ENCODE measurements at places on chromosomes 3 and 15.

- no peak for DNase-seq
Observed at GRCh38 chr15:35168464-35168863, 83.4 kb upstream of the NANOGP8 start.

DNA sequence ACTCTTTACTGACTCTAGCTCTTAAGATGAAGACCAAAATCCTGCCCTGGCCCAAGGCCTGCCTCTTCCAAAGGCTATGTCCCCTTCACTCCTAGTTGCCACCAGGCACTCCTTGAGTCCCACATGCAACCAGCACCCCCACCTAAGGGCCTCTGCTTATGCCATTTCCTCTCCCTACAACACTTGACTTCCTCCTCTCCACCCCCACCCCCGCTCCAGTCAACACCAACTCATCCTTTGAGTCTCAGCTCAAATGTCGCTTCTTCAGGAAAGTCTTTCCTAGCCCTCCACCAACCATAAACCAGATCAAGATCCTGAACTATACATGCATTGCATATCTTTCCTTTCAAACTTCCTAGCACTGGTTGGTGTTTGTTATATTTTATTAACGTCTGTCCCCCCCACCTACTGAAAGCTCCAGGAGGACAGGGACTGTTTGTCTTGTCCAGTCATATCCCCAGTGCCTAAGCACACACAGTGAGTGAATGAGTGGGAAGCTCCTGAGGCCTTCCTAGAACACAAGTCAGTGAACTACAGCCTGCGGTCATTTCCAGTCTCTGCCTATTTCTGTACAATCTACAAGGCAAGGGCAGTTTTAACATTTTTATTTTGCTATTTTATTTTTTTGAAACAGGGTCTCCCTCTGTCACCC lies 7.3 kb downstream of the TBC1D2B start:
- DNase-seq, result no peak

DNA sequence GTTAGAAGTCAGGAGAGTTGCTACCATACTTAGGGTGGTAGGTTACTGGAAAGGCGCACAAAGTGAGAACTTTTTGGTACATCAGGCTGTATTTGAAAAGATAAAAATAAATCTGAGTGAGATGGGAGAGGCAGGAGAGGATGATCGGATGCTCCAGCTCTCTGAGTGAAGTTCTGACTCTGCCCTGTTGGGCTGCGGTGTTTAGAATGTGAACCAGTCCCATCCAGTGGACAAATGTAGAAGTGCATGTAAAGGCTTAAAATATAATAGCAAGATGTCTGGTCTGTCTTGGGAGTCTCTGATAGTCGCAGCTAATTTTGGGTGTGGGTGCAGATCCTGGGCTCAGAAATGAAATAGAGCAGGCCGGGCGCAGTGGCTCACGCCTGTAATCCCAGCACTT lies 30.4 kb downstream of the ACKR2 start:
- DNase-seq, result peak; percentile 64

DNA sequence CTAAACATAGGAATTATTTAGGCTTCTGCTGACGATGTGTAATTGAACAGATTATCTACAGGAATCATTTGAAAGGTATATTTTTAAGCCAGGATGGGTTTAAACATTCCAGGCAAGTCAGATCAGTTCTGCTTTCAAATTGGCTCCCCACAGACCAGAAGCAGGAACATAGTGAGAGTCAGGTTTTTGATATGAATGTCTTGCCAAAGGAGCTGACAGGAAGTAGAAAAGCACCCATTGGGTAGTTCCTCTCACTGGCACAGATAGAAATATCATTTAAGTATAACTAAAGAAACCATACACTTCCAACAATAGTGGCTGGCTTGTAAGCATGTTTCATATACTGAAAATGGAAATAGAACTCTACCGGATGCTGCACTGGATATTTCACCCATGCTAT lies 95.2 kb downstream of the CLDN1 start:
- DNase-seq, result peak; percentile 74

DNA sequence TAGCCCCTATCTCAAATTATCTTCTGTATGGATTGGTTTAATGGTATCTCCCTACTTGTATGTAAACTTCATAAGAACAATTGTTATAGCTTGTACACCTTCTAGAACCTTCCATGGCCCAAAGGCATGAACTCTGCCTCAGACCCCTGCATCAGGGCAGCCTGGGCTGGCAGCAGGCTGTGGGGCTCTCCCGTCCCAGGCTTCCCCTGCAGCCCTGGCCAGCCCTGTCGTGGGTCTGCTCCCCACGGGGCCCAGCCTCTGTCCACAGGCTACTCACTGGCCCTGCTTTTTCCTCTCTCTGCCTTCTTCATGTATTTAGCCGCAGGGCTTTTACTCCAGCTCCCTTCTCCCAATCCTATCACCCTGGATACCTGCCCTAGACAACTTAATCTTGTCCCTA lies 4.4 kb downstream of the SCN5A start:
- DNase-seq, result no peak

DNA sequence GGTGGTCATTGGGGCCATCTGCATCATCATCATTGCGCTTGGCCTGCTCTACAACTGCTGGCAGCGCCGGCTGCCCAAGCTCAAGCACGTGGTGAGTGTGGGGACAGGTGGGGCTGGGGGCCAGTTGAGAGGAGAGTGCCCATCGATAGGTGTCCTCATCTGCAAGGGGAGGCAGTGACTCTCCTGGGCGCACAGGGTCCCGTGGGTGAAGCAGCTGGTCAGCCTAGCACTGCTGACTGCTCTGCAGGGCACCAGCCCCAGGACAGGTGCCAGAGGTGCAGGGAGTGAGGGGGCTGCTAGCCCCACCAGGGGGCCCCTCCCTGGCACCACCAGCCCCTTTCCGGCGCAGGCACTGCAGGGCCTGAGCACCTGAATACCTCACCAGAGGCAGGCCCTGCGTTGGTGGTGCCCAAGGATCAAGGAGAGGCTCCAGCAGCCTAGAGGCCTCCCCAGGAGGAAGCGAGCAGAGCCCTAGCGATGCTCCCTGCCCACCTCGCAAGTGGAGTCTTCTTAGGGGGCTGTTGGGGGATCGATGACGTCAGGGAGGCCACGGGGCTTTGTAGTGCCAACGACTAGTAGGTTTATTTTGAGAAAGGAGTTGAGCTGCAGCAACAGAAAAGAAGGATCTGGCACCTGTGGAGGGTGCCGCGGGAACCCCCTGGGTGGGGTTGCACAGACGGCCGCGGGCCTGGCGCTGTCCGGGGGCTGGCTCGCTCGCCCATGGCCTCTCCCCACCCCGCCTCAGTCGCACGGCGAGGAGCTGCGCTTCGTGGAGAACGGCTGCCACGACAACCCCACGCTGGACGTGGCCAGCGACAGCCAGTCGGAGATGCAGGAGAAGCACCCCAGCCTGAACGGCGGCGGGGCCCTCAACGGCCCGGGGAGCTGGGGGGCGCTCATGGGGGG lies 976 bp upstream of the ABTB1 start:
- peak; percentile 9 for DNase-seq

DNA sequence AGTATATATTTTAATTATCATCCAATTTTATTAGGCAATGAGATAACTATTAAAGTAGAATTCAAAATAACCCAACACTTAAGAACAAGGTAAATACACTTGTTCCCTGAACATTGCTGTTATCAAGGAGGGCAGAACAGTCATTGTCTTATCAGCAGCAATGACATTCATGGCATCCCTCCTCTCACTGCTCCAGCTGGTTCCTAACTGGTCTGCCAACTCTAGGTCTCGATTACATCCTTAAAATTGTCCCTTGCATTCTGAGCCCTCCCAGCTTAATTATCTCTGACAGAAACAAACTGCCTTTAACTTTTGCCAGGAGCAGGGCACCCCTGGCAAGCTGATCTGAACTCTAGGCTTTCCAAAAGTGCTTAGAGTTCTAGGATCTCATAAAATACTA lies 14.0 kb upstream of the DYNC1LI1 start:
- peak; percentile 16 for DNase-seq

DNA sequence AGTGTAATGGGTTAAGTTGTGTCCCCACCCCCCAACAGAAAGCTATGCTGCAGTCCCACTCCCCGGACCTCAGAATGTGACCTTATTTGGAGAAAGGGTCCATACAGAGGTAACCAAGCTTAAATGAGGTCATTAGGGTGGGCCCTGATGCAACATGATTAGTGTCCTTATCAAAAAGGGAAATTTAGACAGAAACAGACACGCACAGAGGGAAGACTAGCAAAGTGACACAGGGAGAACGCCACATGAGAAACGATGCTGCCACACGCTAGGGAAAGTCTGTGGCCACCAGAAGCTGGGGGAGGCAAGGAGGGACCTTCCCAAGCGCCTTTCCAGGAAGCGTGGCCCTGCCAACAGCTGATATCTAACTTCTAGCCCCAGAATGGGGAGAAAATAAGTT lies 65.4 kb downstream of the RPN1 start:
- no peak for DNase-seq

- no peak for DNase-seq
Observed at GRCh38 chr15:29383367-29383766, 113.7 kb upstream of the NSMCE3 start.

GRCh38 chr3:148815316-148816110 lies 12.1 kb upstream of the CPB1 start:
- no peak for DNase-seq

DNA sequence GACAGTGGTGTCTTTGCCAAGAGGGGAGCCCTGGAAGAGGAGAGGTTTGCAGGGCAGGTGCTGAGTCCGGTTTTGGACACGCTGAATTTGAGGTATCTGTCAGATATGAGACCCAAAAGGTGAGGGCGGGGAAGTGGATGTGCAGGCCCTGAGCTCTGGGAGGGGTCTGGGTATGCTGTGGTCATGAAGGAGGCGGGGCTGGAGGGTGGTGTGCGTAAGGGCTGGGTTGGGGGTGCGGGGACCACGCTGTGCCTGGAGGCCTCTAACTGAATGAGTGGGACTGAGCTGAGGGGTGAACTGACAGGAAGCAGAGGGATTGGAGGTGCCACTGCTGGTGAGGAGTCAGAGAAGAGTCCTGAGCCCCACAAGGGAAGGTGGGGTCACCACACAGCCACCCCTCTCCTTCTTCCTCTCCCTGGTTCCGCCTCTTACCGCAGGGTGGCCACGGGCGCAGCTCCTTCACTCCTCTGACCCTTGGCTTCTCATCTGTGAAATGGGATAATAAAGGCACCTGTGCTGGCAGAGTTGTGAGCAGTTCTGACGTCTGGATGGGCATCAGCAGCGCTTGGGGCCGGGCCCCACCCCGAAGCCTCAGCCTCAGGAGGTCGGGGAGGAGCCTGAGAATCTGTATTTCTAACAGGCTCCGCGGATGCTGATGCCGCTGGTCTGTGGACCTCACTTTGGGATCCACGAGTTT lies 28.8 kb downstream of the PSTPIP1 start:
- DNase-seq, result no peak

- no peak for DNase-seq
Observed at GRCh38 chr3:106332884-106333283, 464.1 kb upstream of the CBLB start.

GRCh38 chr3:132695422-132695821 lies 26.8 kb downstream of the NPHP3 start:
- no peak for DNase-seq

DNA sequence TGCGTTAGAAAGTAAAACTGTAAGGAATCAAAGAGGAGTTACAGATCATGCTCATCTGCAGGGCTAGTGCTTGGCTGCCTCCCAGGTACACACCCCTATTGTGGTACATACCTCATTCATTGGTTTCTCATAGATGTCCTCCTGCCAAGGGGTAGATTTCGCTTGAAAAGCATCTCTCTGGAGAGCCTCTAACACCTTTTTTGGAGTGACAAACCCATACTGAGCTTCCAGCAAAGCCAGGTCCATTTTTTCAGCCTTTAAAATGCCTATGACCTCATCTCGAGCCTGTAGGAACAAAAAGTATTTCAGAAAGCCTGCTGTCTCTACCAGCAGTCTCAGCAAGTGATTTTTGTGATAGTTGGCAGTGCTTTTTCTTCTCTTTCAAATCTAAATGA lies 112.1 kb downstream of the CMSS1 start:
- peak; percentile 61 for DNase-seq

DNA sequence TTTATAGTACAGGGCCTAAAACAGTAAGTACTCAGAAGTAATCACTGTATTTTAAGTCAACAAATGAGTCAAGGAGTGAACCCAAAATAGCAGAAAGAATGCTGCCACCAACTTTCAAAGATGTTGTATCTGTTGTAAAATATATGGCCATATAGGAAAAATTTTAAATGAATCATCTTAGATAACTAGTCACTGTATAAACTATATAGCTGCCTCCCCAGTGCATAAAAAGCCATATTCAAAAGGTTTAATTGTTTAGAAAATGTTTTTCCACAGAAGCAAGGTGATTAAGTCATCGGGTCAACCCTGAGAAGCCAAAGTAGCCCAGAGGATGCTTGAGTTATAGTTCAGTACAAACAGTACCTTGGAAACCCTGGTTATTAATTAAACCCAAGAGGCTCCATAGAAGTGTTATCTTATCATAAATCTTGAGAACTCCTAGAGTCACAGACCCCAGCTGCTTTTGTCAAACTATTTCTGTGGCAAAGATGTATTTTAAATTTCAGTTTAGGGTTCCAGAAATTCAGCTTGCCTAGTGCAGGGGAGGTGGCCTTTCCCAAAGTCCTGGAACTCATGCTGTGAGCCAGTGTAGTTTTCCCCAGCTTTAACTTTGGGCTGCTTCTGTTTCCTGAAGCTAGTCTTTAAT lies 39.2 kb downstream of the MBNL1 start:
- DNase-seq, result no peak

Measured in brain (organoid and tissue), 16 donors.